ENCODE measurements at places on chromosomes 6 and 20. TPM values are rescaled to one million over a fixed set of nuclear protein-coding genes. Genes with fewer than 3 reads are reported as not detected.

Gene PACRG
- total RNA-seq, result 0.81 TPM

Gene KIAA1755
- not detected for total RNA-seq

Gene LSM14B
- total RNA-seq, result 50.3 TPM

Gene FRK
- total RNA-seq, result not detected

Gene C2
- total RNA-seq, result 3.2 TPM

DNA sequence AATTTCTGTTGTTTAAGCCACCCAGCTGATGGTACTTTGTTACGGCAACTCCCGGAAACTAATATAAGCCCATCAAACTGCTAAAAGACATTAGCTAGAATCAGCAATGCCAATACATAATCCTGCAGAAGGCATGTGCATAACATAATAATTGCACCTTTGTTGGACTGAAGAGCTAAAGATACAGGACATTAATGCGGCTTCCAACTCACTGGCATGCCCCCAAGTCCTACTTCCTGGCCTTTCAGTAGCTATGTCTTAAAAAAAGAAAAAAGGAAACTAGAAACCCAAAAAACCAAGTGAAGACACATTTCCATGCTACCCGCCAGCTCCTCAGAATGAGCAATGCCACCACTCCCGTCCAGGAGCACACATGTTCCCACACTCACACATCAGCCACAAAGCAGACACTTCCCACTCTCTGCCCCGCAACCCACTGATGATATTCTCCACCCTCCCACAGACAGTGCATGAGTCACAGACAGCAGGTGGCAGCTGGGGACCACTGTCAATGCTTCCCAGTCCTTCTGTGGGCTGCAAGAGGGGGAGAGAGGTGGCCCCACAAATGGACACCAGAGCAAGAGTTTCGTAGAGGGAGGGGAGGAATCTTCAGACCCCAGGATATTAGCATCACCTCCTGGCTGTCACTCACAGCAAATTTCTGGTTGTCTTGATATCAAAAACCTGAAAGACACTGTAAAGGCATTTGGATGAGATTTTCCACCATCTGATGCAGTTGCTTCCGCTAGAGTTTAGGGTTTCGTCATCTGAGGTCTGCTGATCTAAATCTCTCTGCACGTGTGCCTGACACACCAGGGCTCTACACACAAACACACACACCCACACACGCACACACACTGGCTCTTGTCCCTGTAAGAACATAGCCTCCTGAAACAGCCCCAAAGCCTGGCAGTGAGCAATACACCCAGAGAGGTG is 32.8 kb downstream of the GFOD1 start:
- peak; percentile 60 for DNase-seq

DNA sequence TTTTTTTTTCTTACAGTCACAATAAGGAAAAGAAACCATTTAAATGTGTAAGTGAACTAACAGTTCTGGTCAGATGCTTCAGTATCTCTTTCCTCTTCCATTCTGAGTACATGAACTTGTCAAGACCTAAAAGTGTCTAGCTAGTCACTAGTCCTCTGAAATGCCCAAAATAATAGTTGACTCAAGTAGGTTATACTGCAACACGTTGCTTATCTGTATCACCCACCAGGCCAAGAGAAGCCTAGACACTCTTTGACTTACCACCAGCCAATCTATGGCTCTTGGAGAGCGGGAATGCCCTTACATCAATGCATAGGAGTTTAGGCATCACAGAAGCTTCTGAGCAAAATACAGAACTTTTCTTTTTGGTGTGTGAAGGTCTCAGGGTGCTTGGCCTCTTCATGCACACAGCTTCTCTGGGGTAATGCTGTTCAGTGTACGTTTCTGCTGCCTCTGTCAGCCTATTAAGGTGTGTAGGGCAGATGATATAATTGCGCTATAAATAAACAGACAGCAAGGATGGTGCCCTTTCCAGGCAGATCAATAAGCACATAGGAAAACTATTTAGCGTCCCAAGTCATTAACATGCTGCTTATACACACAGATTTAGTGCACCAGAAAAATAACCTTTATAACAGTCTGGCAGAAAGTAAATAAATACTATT is 7.8 kb upstream of the GFOD1 start:
- no peak for DNase-seq

GRCh38 chr6:28334286-28335039 is 1.5 kb downstream of the ZSCAN31 start:
- DNase-seq, result no peak

DNA sequence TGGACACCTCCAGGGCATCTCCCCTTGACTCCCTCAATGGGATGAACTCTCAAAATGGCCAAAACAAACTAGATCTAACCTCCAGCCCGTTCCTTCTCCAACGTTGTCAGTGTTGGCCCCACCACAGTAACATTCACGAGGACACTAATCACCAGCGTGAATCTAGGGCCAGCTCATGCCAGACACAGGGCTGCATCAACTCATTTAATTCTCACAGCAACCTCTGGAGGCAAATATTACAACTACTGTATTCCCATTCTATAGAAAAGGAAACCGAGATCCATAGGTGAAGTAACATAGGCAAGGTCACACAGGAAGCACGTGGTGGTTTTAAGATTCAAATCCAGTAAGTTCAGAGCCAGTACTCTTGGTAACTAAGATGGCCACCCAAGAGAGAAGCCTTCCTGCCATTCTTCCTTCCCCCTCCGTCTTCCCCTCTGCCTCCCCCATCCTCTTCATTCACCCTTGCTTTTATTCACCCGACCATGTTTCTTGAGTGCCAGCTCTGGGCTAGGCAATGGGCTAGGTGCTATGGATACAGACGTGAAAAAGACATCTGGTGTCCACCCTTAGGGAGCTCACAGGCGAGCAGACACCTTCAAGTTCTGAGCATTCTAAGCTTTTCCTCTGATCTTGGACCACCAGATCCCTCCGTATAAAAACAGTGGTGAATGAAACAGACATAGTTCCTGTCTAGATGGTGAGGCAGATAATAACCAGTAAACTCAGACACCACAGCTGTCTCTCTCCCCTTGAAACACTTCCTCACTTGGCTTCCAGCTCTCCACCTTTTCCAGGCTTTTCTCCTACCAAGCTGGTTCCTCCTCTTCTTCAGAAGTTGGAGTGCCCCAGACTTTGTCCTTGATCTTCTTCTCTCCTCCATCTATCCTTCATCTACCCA is 9.6 kb downstream of the CCM2L start:
- no peak for DNase-seq

GRCh38 chr6:139778688-139779087 is 404.2 kb upstream of the CITED2 start:
- DNase-seq, result no peak

DNA sequence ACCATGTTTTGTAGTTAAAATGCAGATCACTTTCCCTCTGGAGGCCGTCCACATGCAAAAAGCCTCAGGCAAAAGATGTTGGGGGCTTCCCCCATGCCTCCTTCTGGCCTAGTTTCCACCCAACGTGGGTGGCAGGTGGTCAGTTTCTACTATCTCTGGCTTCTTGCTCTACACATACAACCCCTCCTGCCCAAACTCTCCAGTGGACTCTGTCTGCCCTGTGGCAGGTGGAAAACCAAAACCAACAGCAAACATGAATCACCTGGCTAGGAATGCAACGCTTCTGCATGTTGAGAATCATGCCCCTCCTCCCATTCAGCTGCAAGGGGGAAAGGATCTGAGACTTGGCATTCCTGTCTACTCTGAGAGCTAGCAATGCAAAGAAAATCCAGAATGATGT is 94.8 kb downstream of the MBOAT1 start:
- no peak for DNase-seq

Measured in CD4-positive, alpha-beta memory T cell (primary cell).